ENCODE measurements at places on chromosomes 16 and 17.

GRCh38 chr16:65988024-65988595 lies 378.4 kb upstream of the CDH5 start:
- DNase-seq, result no peak

DNA sequence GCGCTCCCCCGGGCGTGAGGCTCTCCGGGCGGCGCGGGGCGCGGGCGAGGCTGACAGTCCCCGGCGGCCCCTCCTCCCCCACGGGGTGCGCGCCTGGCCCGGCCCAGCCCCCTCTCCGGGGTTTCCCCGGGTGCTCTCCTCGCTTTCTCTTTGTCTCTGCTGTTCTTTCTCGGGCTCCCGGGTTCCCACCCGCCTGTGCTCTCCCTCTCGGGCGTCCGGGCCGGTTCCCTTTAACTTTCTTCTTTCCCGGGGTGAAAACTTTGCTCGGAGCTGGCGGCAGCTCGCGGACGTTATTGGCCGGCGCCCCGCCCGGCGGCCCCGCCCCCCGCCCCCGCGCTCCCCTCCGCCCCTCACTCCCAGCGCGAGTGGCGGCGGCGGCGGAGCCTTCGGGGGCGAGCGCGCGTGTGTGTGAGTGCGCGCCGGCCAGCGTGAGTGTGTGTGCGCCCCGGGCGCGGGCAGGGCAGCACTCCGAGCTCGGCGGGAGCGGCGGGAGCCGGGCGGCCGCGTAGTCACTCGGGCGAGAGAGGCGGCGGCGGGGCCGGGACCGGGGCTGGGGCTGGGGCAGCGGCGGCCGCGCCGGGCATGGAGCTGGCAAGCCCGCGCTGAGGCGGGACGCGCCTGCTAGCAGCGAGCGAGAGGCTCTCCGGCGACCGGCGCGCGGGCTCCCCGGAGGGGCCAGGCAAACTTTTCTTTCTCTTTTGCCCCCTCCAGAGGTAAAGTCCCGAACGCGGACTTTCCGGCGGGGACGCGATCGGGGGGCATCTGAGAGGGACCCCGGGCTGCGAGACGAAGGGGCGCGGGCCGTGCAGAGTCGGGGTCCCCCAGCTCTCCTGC lies at the start of gene NTN1:
TSS of gene NTN1 (plus strand) at position 353 of the 834 bp plus-strand sequence. CDS start 864 bp downstream, outside the sequence.
- no peak for DNase-seq

GRCh38 chr17:31369266-31369665 lies 22.2 kb upstream of the RAB11FIP4 start:
- no peak for DNase-seq

DNA sequence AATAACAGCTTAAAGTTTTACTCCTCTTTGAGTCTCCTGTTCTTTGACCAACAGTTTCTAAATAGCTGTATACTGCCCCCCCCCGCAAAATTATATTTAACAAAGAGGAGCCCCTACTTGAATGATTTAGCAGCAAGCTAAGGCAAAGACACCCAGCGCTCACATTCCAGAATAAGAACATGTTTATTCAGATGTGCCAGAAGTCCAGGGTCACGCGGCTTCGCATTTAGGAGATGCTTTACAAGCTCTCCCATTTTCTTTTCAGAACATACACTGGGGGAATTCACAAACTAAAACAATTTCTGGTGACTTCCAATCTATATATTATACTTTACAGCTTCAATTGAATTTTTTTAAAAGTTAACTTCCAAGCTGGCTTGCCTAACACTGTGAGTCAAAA lies 5.3 kb downstream of the PLD6 start:
- DNase-seq, result no peak

DNA sequence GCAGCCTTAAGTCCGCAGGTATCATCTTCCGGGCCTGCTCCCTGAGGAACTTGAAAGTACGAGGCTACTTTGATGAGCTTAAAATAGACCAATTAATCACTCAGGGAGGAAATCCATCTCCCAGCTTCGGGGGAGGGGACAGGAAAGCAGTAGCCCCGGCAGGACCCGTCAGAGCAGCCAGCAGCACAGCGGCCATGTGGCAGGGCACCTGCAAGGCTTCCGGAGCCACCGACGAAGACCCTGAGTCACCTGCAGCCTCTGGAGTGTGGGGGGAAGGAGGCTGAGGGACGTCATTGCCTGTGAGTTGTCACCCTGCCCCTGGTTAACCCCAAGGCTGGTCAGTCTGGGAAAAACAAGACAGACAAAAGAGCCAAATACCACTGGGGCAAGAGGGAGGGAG lies 4.4 kb upstream of the CYB561 start:
- no peak for DNase-seq

- no peak for DNase-seq
Observed at GRCh38 chr16:85418978-85419491, 194.1 kb upstream of the GSE1 start.

GRCh38 chr16:88064889-88065746 lies 113.9 kb downstream of the BANP start:
- DNase-seq, result no peak

DNA sequence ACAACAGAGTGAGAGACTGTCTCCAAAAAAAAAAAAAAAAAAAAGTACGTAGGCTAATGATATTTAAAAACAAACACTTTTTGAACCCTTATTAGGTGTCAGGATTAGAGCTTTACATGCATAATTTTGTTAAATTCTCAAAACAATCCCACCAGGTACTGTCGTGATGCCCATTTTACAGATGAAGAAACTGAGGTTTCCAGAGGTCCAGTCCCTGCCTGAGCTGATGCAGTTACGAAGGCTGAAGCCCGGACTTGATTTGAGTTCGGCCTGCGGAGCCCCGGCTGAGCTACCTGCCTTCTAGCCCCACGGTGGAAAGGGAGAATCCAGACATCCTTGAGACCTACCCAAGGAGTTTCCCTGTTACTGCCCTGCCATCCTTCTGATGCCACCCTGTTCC lies 137.5 kb upstream of the EEF2KMT start:
- no peak for DNase-seq

- DNase-seq, result no peak
Observed at GRCh38 chr16:85562093-85562786, 50.9 kb upstream of the GSE1 start.

DNA sequence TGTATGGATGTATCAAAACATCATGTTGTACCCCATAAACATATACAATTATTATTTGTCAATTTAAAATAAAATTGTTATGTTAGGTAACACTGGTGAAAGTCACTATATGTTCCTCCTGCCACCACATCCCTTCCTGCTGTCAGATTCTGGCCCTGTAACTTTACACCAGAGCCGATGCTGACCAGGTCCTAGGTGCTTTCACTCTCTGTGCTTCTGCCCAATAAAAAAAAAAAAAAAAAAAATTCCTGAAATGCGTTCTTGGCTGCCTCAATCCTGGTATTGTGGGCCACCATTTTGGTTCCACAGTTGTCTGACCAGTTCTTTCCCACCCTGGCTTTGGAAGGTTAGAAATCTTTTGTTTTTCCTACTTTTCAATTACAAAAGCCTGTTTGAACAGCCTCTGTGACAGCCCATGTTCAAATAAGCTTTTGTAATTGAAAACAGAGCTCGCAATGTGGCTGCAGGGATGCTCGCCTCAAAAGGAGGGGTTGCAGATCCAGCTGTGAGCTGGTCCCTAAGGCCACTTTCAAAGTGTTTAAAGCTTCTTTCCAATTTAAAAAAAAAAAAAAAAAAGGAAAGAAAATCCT lies 831.0 kb upstream of the EEF2KMT start:
- no peak for DNase-seq

DNA sequence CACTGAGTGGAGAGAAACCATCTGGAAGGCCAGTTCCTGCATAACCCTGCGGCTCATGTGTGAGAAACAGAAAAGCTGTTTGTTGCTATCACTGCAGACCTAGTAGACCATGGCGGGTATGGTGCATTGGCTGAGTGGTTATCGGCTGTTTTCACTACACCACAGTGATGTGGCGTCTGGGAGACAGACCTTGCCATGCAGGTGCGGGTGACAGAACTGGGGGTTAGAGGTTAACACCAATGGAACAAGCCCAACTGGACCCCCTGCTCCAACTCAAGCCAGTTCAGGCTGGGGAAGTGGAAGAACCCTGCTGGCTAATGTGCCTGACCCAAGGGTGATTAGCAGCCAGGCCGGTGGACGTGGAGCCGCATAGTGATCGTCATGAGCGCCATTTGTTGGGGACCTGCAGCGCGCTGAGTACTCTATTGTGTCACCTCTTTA lies 91.9 kb downstream of the IRF8 start:
- DNase-seq, result no peak

DNA sequence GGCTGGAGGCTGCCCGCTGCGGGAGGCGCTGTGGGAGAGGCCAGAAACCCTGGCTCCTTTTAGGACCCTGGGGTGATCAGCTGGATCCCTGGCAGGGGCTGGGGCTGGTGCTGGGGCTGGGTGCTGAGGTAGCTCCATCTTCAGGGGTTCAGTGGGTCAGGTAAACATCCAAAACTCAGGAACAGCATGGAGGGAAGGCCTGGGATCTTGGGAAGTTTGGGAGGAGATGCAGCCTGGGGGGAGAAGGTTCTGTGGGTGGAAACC lies 21.0 kb downstream of the ADGRG5 start:
- no peak for DNase-seq

DNA sequence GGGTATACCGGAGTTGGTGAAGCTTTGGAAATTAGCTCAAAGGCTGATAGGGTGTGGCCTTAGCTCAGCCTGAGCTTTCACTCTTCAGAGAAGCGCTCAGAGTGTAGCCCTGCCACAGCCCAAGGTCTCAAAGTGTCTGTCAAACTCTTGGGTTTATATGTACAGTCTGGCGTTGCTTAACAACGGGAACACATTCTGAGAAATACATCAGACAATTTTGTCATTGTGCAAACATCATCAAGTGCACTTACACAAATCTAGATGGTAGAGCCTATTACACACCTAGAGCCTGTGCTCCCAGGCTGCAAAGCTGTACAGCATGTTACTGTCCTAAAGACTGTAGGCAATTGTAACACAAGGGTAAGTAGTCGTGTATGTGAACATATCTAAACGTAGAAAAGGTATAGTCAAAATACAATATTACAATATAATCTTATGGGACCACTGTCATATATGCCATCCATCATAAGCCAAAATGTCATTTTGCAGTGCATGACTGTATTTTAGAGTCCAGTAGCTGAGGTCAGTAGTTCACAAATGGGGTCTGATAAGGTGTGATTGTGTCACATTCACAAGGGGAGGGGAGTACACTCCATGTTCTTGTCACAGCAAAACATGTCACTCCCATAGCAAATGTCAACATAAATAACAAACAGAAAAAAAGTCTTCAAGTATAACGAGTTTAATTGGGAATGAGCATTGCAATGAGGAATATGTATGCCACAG lies 20.6 kb downstream of the CHAD start:
- no peak for DNase-seq

- no peak for DNase-seq
Observed at GRCh38 chr17:74924250-74924948, at the start of gene OTOP2. OTOP2 (plus strand) TSS chr17:74924273; CDS start chr17:74924633, 360 bp downstream.

GRCh38 chr16:75529959-75530358 lies 5.9 kb downstream of the CHST5 start:
- DNase-seq, result no peak

- no peak for DNase-seq
Observed at GRCh38 chr16:86579268-86580062, 1.1 kb downstream of the FOXL1 start.

- no peak for DNase-seq
Observed at GRCh38 chr17:27914382-27914781, 21.2 kb upstream of the LYRM9 start.

DNA sequence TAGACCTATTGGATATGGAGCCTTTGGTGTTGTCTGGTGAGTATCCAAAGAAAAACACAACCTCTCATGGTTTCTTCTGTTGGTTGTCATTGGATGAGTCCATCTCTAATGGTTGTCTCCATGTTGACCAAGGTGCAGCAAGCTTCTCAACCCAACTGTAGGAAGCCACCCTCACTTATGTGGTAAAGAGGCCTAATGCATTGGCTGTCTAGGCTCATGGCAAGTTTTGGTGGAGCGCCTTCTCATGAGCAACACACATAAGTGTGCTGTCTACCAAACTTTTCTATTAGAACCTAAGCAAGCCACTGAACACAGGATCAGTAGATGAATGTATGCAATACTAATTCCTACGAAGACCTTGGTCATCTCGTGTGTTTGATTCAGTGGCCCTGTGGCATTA lies 819 bp downstream of the NLK start:
- DNase-seq, result peak; percentile 27

All from hematopoietic multipotent progenitor cell treated with erythropoietin and hydrocortisone succinate and interleukin-3 and kit ligand, for 17 days (in vitro differentiated cells).